Endothelial cell of umbilical vein (primary cell): ENCODE measurements at places on chromosomes 3 and 15.

DNA sequence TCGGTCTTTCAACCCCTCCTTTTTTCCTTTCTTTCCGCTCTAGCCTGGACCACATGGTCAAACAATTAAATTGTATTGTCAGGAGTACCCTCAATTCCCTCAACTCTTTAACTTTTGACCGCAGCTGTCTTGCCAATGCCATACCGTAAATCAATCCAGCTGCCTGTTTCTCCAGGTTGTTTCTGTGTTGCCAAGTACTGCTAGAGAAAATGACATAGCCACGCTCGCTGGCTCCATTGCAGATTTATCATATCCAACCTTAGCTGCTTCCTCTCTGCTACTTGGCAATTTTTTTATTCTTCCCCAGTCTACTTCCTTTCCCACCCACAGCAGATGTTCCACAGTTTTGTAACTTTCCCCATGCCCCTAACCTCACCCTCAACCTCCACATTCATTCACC is 60.0 kb downstream of the ZNF385D start:
- DNase-seq: no peak

GRCh38 chr3:69997631-69998307 is 1.8 kb upstream of the SAMMSON start:
- DNase-seq: no peak

GRCh38 chr3:40255532-40255931 is 54.0 kb upstream of the EIF1B start:
- no peak for DNase-seq

- no peak for DNase-seq
Observed at GRCh38 chr3:74921676-74922075, 307.2 kb upstream of the CNTN3 start.

- DNase-seq: no peak
Observed at GRCh38 chr15:43230640-43231115, 9.9 kb upstream of the EPB42 start.

DNA sequence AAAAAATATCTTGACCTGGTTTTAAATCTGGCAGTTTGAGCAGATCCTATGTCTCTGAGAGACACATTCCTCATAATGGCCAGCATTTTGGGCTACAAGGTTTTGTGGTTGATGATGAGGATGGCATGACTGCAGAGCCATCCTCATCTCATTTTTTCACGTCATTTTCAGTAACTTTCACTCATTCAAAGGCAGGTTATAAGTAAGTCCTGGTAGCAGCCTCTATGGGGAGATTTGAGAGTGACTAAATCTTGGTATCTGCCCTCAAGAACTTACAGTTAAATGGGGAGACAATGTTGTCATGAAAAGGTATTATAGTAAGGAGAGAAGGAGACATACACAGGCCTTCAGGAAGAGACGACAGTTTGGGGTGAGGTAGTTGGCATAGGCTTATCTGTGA is 14.5 kb downstream of the TIGIT start:
- DNase-seq: no peak

GRCh38 chr3:112424394-112424793 is 74.9 kb downstream of the BTLA start:
- no peak for DNase-seq

GRCh38 chr3:30934208-30934550 is 39.7 kb upstream of the GADL1 start:
- DNase-seq: peak; percentile 48

DNA sequence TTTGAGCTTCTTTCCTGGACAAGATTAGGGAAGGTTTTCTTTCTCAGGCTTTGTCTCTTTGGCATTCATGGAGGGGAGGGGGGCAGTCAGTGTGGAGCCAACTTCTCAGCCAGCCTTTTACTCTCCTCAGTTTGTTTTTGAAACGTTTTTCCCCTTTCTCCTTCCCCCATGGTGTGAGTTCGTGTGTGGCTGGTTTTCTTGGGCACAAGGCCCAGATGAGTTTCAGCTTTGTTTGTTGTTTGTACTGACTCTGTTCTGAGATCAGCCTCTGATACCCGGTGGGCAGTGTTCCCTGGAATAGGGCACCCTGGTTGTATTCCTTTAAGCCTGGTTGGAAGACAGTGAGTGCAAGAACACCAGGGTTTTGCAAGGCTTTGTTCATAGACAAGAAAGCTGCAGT is 168.2 kb upstream of the RARB start:
- DNase-seq: no peak

GRCh38 chr3:197216914-197217313 is 81.5 kb downstream of the DLG1 start:
- no peak for DNase-seq

DNA sequence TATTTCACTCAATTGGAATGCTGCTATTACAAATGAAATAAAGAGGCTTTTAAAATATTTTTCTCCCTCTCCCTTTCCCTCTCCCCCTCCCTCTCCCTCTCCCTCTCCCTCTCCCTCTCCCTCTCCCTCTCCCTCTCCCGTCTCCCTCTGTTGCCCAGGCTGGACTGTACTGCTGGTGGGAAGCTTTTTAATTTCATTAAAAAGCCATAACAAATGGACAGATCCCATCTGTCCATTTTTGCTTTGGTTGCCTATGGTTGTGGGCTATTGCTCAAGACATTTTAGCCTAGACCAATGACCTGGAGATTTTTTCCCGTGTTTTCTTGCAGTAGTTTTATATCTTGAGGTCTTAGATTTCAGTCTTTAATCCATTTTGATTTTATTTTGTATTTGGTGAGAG is 107.2 kb upstream of the LRRC3B start:
- DNase-seq: no peak

GRCh38 chr3:194682694-194683310 is 2.9 kb upstream of the FAM43A start:
- DNase-seq: peak; percentile 89

GRCh38 chr3:50873376-50874157 is 198.8 kb downstream of the DOCK3 start:
- DNase-seq: no peak

- no peak for DNase-seq
Observed at GRCh38 chr3:113834983-113835382, 3.6 kb upstream of the GRAMD1C start.

- DNase-seq: no peak
Observed at GRCh38 chr15:78950902-78951840, 6.3 kb upstream of the CTSH start.

- no peak for DNase-seq
Observed at GRCh38 chr15:38130740-38131498, 121.7 kb upstream of the SPRED1 start.

GRCh38 chr15:67805008-67805665 is 20.2 kb upstream of the SKOR1 start:
- no peak for DNase-seq

- no peak for DNase-seq
Observed at GRCh38 chr3:125003369-125003853, 52.4 kb downstream of the HEG1 start.

- no peak for DNase-seq
Observed at GRCh38 chr3:10367506-10367905, 46.6 kb upstream of the SEC13 start.

DNA sequence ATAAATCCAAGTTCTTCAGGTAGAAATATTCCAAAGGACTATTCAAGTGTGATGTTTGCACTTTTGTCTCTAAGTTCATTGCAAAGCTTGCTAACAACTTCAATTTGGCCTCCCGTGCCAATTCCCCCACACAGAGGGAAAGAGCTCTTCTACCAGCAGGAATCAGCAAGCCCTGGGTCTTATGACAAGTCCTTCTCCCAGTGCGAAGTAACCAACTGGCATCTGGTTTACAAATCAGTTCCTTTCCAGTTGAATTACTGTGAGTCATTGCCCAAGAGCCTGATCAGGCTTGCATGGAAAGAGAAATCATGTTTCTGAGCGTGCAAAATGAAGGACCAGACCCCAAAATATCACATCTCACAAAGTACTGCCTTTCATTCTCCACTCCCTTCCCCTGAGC is 62.7 kb upstream of the SLCO3A1 start:
- no peak for DNase-seq

- no peak for DNase-seq
Observed at GRCh38 chr15:55277116-55277564, 12.5 kb downstream of the RAB27A start.

DNA sequence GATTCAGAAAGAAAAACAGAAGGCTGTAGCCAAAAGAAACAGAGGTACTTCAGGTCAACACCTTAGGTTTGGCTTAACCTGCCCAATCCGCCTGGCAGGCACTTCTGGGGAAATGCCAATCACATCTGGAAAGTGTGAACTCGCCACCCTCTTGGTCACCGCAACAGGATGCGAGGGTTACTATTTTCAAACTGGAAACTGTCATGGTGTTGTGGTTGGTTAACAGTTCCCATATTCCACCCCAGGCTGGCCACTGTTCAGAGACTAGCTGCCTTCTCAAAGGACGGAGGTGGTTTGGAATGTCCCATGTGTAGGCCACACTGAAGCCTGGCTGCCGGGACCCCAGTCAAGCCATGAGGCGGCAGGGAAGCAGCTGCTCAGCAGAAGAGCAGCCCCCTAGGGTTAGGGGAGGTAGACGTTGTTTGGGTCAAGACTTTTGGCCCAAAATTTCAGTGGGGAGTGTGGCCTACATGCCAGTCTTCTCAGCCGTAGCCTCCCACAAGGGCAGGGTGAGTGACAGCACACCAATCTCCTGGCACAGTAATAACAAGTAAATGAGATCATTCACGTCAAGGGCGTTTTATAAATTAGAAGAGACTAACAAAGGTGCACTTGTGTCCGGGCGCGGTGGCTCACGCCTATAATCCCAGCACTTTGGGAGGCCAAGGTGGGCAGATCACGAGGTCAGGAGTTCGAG is 54.6 kb downstream of the UMPS start:
- DNase-seq: no peak
